Tibial nerve (tissue), 4 donors: ENCODE measurements at places on chromosomes 3 and 15. TPM values are rescaled to one million over a fixed set of nuclear protein-coding genes. Genes with fewer than 3 reads are reported as not detected.
A peak's percentile ranks its signal among the peaks of the same experiment; 100 is the strongest.

- peak; percentile 71 for DNase-seq
Measured at GRCh38 chr15:89662893-89663626, 7.8 kb upstream of the KIF7 start.

- no peak for DNase-seq
Measured at GRCh38 chr15:75688831-75689230, 23.8 kb downstream of the CSPG4 start.

Gene TMEM40
- not detected for total RNA-seq

Gene CPNE9
- total RNA-seq, result not detected

GRCh38 chr3:105579439-105579838, 212.7 kb downstream of the ALCAM start:
- DNase-seq, result no peak

DNA sequence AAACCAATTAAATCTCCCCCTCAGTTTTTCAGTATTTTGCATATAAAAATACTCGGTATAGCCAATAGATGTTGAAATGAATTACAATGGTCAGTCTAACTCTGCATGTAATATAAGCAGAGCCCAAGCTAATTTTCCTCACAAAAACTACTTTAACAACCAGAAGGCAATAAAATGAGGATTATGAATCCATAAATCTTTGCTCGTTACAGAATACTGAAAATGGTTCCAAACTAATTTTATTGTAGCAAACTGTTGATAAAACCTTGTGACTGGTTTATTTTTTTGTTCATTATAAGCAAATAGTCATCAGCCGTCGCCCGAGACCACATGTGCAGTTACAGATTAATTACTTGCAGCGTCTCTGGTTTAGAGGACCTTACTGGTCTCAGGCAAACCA, 183.2 kb downstream of the SSR3 start:
- no peak for DNase-seq

- no peak for DNase-seq
Measured at GRCh38 chr3:29083676-29084075, 197.2 kb upstream of the RBMS3 start.

- DNase-seq, result no peak
Measured at GRCh38 chr15:72065801-72066200, 52.1 kb downstream of the MYO9A start.

GRCh38 chr15:41693757-41694156, 33.6 kb downstream of the MGA start:
- DNase-seq, result no peak

GRCh38 chr15:101194546-101195125, 57.2 kb downstream of the CHSY1 start:
- DNase-seq, result no peak

GRCh38 chr3:176755552-176755951, 441.7 kb downstream of the TBL1XR1 start:
- DNase-seq, result no peak

DNA sequence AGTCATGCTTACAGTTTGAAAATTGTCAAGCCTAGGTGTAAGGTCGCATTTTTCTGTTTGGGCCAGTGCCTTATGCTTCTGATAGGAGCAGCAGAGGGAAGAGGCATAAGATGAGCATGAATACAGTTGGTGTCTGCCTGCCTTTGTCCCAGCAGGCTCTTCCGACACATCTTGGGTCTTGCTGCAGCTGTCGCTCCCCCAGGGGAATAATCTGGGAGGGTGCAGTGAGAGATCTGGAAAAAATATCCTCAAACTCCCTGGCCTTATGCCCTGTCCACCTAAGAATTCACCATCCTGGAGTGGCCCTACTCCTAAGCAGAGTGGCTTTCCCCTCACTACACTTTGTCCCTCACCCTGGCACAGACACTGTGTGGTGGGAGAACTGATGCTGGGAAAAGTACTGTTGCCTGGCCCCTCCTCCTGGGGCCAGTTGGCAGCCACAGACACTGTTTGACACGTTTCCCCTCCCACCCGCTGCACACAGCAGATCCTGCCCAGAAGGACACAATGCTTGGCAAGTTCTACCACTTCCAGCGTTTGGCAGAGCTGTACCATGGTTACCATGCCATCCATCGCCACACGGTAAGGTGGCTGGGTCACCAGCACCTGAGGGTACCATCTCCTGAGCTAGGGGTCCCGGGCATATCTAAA, 21.1 kb upstream of the RHO start:
- no peak for DNase-seq

GRCh38 chr3:52468336-52468735, 12.9 kb downstream of the NISCH start:
- no peak for DNase-seq

Gene ACTL6A
- 38.9 TPM for total RNA-seq

Gene FRMD5
- total RNA-seq, result 3.1 TPM

GRCh38 chr3:100333970-100334487, 528 bp upstream of the NIT2 start:
- no peak for DNase-seq

GRCh38 chr3:130711565-130712324, 34.9 kb downstream of the PIK3R4 start:
- no peak for DNase-seq

DNA sequence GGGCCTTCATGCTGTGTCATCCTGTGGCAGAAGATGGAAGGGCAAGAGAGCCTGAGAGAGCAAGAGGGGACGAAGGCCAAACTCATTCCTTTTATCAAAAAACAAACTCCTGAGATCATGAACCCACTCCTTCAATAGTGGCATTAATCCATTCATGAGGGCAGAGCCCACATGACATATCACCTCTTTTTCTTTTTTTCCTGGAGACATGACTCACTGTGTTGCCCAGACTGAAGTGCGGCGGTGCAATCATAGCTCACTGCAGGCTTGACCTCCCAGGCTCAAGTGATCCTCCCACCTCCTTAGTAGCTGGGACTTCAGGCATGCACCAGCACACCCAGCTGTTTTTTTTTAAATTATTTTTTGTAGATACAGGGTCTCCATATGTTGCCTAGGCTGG, 92.0 kb upstream of the RNU6-1 start:
- DNase-seq, result no peak

DNA sequence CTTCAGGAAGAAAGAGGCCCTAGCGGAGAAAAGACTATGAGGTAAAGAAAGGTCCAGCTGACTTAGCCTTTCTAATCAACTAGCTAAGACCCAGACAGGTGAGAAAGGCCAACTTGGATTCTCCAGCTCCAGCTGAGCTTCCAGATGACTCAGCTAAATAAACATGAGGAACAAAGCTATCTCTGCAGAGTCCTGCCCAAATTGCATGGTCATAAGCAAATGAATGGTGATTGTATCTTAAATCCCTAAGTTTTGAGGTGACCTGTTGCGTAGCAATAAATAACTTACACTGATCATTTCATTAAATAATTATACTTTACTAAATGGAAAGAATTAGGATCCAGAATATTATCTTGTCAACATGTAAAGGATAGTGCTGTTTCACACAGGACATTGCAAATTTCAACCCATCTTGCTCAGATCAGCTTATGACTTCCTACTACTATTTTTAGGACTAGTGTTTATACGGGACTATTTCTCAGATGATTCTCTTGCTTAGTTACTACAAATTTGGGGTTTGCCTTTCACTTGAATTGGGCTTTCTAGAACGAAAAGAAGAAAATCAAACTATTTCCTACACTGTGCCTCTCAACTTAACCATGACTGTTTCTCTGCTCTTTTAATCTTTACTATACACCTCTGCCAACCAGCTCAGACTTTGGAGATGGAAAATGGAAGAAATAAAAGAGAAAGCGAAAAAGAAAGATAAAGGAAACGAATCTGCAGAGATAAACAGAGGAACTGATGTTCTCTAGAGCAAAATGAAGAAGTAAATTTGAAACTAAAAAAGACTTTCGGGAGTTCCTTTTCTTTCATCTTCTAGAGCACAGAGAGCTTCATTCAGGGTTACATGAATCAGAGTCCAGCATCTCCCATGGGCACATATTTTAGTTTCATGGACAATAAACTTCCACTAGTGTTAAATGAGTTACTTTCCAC, 6.6 kb upstream of the ADGRG7 start:
- no peak for DNase-seq

Gene HMG20A
- total RNA-seq, result 52.6 TPM

Gene FBXO22
- total RNA-seq, result 9.9 TPM

GRCh38 chr15:57236561-57237300, 139.6 kb upstream of the CGNL1 start:
- no peak for DNase-seq

- no peak for DNase-seq
Measured at GRCh38 chr3:61090389-61091169, 160.7 kb downstream of the FHIT start.

DNA sequence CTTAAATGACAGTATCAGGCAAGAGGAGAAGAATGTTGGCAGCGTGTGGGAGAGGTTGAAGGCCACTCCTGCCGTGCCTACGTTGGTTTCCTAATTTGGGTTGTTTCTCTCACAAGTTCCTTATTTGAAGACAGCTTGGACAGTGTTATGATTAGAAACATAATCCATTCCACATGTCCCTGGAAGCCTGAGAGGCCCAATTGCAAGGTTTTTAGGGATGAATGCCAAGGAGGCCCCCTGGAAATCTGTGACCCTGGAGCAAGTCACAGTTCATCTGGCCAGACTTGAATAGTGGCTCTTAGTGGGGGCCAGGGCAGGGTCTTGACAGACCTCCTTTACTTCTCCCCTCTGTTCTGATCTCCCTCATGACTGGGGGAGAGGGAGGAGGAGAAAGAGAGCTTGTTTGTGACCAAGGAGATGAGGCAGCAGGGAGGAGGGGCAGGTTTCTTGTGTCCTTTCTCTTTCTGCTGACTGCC, 584.4 kb upstream of the TBL1XR1 start:
- DNase-seq, result peak; percentile 55
